ENCODE measurements at places on chromosomes 5 and 9.
A peak's percentile ranks its signal among the peaks of the same experiment; 100 is the strongest.

DNA sequence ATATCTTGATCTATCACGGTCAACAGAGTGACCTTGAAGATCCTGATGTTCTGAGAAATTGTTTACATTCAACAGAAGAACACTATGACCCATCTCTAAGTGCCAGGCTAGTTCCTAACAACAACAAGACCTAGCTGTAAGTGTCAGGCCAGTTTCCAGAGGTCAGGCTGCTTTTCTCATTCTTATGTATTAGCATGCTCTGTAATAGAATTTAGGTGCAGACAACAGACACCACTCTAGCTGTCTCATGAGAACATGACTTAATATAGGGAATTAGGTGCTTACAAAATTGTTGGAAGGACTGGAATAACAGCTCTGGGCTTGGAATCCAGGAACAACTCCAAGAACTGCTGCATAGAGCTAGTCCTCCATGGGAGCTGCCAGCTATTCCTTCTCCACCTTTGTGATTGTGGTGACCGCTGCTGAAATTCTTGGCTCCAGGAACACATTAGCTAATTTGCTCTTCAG lies 138.7 kb downstream of the SNX18 start:
- peak; percentile 90 for DNase-seq

DNA sequence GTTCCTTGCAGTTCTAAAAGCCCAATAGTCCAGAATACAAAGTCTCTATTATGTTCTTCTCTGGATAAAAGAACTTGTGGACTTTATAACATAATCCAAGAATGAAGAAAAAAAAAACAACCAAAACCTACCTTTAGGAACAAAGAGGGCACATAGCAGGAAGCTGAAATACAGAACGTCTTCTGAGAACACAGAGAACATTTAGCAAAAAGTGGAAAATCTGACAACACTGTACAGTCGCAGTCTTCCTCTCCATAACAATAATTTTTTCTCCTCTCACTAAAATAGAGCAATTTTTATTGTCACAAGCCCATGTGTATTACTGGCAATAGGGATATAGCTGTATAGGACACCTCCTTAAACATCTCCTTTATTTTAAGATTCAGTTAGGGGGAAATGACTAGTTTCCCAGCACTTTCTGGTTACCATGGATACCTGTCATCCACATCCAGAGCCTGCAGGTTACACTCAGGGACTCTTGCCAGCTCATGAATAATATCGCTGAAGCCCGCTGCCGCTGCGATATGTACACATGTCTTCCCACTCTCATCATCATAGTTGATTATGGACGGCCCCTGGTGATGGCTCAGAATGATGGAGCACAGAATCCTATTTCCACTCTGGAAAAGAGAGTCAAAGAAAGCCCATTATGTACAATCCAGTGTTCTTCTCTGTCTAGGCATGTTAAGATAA lies 106.5 kb downstream of the ANKRD55 start:
- DNase-seq: peak; percentile 30

DNA sequence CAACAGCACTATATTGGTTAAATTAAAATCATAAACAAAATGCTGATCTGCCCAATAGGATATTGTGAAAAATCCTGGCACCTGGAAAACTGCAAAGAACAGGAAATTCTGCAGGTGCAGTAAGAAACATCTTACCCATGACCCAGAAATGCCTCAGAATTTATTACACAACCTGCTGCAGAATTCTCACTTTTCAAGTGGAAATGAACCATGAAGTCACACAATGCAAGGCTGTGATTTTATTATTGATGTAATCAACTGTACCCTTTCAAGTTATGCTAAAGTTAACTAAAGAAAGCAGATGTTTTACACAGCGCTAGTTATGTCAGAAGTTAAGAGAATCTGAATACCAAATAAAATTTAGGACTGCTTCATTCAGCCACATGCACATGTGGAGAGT lies 6.0 kb downstream of the STRBP start:
- DNase-seq: no peak

DNA sequence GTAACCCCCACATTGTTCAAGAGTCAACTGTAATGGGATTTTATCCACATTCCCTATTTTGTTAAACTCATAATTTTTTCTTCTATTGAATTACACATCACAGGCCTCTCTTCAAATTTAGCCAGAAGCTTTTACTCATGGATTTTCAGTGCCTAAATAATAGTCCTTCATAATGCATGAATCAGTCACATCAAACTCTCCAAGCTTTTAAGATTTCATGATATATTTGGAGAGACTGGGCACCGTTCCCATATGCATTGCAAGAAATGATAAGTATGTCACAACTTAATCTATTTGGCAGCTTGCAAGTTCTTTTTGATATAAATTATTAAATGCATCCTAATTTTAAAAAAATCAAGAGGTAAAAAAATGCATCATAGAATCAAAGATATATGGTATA lies 465.9 kb downstream of the DMAC1 start:
- DNase-seq: no peak

GRCh38 chr9:98902516-98902915 lies 41.2 kb upstream of the COL15A1 start:
- no peak for DNase-seq

GRCh38 chr9:18061856-18062255 lies 412.1 kb upstream of the ADAMTSL1 start:
- no peak for DNase-seq

DNA sequence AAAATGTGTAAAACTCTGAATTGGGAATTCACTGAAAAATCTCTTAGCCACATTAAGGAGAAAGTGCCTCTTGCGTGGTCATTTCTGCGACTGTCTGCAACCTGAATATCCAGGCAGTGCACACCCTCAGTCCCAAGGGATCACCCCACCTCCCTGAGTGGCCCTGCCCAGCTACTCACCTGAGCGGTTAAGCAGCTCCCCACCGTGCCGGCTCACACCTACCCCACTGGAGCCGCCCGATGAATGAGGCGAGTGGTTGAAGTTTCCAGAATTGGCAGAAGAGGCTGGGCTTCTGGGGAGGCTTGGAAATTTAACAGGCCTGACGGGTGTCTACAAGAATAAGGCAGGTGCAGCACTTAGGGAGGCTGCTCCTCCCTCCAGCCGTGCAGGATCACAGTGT lies 25.6 kb downstream of the ANKS6 start:
- DNase-seq: no peak

- DNase-seq: no peak
Observed at GRCh38 chr5:44385291-44385900, 3.8 kb downstream of the FGF10 start.

GRCh38 chr5:4781299-4781698 lies 358.8 kb upstream of the ADAMTS16 start:
- no peak for DNase-seq

GRCh38 chr5:18095061-18095460 lies 460.8 kb downstream of the TAF11L14 start:
- no peak for DNase-seq

DNA sequence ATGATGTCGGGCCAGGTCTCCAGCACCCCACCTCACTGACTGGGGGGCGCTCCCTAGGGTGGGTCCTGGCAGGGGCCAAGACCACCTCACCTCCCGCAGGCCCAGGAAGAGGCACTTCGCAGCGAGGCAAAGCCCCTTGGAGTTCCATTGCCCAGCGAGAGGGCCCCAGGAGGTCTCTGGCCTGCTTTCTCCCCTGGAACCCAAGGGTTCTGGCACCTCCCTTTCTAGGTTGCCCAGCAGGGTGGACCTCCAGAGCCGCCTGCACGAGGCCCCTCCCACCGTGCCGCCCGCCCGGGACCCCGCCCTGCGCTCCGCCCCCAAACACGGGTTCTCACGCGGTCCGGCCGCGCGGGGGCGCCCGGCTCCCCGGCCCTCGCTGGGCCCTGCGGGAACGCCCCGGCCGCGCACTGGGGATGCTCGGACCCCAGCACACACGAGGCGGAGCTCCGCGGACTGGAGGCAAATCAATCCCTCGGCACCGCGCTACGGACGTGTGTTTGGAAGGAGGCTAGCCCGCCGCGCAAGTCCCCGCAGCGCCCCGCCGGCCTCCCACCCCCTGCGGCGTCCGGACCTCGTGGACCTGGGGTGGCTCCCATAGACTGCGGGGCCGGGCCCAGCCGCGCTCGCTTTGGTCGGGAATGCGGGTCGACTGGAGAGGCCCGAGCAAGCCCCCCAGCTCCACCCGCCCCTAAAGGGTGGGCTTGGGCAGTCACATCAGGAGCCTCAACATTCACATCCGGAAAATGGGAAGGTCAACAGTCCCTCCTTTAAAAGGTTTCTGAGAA lies 99.5 kb upstream of the LMX1B start:
- peak; percentile 27 for DNase-seq

- DNase-seq: no peak
Observed at GRCh38 chr5:135177591-135177990, 143.6 kb upstream of the PITX1 start.

GRCh38 chr5:83947763-83948162 lies 227.1 kb upstream of the HAPLN1 start:
- DNase-seq: no peak

GRCh38 chr9:71767776-71768321 lies 464 bp downstream of the CEMIP2 start:
- peak; percentile 36 for DNase-seq

- no peak for DNase-seq
Observed at GRCh38 chr5:135482381-135482933, 30.3 kb upstream of the TIFAB start.

DNA sequence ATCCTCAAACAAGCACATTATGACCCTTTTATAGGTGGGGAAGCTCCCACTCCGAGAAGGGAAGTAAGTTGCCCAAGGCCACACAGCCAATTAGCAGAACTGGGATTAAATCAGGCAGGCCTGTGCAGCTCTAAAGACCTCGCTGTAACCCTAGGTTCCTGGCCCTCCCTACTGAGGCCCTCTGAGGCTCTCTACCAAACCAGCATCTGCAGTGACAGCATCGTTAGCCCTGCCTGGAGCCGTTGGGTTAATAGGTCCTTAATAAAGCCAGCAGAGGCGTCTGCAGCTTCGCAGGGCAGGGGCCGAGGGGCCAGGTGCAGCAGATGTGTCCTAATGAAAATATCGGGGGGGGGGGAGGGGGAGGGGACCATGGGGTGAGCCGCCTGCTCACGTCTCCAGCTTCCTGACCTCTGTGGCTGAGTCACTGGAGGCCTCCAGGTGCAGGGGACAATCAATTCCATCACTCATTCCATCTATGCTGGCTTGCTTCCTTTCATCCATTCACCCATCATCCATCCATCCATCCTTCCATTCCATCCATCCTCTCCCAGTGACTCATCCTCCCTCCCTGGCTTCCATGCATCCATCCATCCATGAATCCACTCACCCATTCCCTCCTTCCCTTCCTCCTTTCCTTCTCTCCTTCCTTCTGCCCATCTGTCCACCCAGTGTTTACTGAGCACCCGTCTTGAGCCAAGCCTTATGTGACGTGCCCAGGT lies 203.9 kb downstream of the C9orf50 start:
- no peak for DNase-seq

DNA sequence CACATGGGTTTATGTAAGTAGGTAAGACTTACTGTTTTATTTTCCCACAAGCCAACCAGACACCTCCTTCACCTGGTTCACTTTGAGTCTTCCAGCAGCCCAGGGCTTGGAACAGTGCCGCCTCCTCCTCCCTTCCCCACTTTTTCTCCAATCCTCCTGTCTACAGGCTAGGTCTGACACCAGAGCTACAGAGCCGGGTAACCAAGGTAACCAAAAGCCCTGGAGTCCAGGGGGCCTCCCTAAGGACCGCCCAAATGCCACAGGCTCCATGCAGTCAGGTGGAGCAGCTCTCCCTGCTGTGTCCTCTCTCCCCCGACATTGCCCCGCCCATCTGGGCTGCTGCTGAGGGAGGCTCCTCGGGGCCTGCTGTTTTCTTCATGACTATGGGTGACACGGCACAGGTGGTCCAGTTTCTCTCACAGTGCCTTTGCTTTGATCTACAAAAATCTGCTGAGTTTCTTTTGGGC lies 138.0 kb upstream of the EFNA5 start:
- DNase-seq: no peak

DNA sequence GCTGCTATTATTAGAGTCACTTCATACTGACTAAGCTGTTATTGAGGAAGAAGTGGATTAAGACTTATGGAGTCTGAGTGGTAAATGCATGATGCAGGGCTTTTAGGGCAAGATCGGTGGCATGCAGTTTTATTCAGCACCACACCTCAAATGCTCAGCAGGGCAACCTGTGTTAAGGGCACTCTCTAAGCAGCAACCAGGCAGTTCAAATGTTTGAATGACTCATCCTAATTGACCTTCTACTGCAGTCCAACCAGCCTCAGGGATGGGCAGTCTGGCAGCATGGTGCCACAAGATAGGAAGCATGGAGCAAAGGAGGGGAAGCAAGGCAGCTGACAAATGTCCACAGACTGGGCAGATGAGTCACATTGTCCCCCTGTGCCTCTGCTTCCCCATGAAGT lies 80.2 kb upstream of the MIER3 start:
- no peak for DNase-seq

GRCh38 chr5:73183000-73183399 lies 10.0 kb downstream of the TMEM174 start:
- DNase-seq: no peak

- DNase-seq: no peak
Observed at GRCh38 chr5:110082863-110083262, 393.1 kb downstream of the MAN2A1 start.

GRCh38 chr9:34417734-34418133 lies 40.6 kb downstream of the FAM219A start:
- no peak for DNase-seq

DNA sequence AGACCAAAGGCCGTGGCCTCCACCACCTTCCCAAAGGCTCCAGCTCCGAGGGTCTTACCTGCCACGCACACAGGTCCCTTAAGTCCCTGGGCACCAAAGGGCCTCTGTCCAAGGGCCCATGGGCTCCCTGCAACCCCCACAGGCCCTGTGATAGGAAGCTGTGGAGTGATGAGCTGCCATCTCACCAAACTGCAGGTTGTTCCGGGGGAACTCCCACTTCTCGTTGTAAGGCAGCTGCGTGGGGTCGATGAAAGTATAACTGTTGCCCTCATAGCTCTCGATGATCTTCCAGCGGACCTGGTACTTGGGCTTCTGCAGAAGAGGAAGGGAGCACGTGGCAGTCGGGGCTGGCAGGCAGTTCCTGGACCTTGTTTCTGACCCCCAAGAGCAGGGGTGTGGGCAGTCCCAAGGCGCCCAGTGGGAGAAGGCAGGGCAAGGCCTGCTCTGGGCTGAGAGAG lies 24.8 kb downstream of the CSF1R start:
- no peak for DNase-seq

- DNase-seq: no peak
Observed at GRCh38 chr5:116536316-116537083, 38.1 kb downstream of the SEMA6A start.

GRCh38 chr5:54492178-54492577 lies 25.4 kb upstream of the SNX18 start:
- DNase-seq: peak; percentile 42

GRCh38 chr5:150044329-150044681 lies 42.0 kb downstream of the CSF1R start:
- peak; percentile 78 for DNase-seq

All from fibroblast of the aortic adventitia (primary cell).